ENCODE measurements at places on chromosomes 4 and X. TPM values are rescaled to one million over a fixed set of nuclear protein-coding genes. Genes with fewer than 3 reads are reported as not detected.

DNA sequence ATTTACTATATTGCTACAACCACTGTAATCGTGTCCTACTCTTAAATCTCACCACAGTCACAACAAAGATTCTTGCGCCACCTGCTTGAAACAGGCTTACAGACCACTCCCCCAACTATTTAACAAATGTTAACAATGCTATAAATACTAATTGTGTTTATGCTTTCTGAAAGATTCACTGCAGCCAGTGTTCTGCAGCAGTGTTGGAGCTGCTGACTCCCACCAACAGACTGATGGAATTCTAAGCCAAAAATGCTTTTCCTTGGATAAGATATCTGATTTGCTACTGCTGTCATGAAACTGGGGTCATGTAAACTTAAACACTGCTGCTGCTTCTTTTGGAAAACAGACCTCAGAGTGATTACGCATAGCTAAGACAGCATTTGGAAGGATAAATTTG is 244.2 kb upstream of the MAB21L2 start:
- no peak for DNase-seq

DNA sequence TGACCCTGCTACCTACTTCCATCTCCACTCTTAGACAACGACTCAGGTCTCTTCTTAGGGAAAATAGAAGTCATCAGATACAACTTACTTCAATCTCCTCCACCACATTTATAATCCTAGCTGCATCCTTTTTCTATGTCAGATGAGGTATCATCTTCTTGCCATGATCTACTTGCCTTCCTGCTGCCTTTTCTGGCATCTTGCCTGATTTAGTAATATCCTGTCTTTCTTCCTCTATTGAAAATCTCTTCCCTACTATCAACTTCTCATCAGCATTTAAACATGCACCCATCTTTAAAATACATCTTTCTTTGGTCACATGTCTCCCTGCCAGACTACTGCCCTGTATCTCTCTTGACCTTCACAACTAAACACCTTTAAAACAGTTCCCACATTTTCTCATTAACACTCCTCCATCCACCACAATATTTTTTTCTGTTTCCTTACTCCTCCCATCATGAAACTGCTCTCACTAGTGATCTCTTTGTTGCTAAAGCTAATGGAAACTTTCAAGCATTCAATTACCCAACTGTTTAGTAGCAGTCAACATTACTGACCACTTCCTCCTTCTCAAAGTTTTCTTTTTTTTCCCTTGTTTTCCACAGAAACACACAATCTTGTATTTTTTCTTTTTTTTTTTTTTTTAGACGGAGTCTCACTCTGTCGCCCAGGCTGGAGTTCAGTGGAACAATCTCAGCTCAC is 100.8 kb upstream of the CXorf66 start:
- DNase-seq, result no peak

Gene TMPRSS11B
- not detected for polyA plus RNA-seq

Gene CLNK
- 0.26 TPM for polyA plus RNA-seq

DNA sequence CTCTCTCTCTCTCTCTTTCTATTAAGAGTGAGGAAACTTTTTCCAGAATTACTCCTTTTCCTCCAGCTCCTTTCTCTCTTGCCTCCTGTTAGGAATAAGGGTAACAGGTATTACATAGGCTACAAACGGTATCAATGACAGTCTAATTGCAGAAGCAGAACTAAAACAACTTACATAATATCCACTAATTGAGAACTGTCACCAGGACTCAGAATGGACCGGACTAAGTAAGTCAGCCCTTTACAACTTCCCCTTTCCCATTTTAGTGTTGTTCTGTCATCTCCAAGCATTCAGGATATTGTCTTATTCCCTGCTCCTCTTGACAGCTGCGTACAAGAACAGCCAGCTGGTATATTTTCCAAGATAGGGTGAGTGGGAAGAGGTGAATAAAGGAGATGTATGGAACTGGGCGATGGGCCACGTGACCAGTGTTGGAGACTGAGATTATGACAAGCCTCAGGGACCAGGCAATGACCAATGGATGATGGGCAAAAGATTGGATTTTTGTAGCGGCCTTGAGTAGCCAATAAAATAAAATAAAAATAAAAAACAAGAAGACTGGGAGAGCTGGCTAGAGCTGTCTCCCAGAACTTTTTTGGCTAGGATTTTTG is 2.3 kb upstream of the FNIP2 start:
- DNase-seq, result no peak

Gene UBE2K
- 86.3 TPM for polyA plus RNA-seq

DNA sequence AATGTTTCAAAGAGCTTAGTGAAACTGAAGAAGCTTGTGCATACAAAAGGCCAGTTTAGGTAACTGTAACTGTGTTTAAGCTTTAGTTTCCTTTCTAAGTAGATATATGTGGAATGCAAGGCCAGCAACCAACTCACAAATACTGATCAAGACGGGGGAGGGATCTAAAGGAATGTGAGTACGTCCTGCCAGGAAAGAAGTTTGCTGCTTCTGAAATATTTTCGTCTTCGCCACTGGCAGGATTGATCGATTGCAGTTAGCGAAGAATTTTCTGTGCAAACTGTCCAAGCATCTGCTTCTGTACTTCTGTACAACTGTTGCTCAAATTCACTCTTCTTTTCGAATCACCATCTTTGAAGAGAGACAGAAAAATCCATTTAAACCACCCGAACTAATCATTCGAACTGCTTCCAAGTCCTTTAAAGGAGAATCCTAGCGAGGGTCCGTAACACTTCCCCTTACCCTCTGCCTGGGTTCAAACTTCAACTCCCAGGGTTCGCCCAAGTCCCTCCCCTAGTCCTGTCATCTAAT is 373 bp upstream of the INTS6L start:
- DNase-seq, result no peak

Gene CT55
- 0.78 TPM for polyA plus RNA-seq

Gene GASK1B
- 41.7 TPM for polyA plus RNA-seq

- no peak for DNase-seq
Measured at GRCh38 chr4:140635606-140636005, 66.8 kb upstream of the UCP1 start.

GRCh38 chrX:18676470-18676869 is 4.6 kb upstream of the RS1 start:
- no peak for DNase-seq

Gene SERPINA7
- not detected for polyA plus RNA-seq

DNA sequence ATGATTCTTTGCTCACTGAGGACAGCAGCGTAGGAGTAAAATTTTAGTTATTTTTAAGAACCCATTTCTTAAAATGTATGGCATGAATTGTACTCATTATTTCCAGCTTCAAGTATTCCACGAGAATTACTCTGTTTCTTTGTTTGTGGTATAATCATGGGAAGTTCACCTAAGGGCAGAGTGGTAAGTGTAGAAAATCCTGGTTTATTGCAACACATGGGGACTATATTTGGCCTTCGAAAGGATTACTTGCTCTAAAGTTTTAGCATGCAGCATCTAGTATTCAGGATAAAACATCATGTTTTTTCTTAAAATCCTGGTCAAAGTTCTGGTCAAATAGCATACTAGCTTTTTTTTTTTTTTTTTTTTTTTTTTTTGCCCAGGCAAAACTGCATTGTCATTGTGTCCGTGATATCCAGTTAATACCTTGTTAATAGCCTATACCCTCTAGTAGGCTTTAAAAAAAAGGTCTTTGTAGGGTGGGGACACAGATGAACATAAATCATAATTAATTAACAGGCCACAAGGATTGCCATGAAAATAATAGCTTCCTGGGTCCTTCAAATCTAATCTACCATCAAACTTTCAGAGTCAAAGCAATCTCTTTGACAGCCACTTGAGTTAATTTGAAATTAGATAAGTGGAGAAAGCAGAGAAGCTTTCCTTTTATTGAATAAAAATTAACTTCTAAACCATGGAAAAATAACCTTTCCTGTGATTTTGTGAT is 44.6 kb upstream of the VEGFC start:
- DNase-seq, result no peak

Data from spinal cord (tissue), 10 donors.